ENCODE measurements at places on chromosomes 6 and 20. TPM values are rescaled to one million over a fixed set of nuclear protein-coding genes. Genes with fewer than 3 reads are reported as not detected.

DNA sequence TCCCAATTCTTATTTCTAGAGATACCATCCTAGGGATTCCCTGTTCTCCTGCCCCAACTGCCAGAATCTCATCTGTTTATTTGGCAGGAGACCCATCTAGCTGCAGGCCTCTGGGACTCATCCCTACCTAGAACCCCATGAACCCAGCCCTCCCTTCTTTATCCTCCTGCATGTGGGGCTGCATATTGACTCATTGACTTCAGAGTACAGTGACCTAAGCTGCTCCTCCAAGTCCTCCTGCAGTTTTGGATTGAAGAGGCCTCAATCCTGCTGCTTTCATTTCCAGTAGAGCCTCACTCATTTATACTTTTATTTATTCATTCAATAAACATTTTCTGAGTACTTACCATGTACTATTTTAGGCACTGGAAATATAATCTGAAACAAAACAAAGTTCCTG, 11.6 kb downstream of the TMEM200A start:
- no peak for DNase-seq

GRCh38 chr20:2741463-2741862, 48.9 kb downstream of the EBF4 start:
- DNase-seq, result no peak

- DNase-seq, result no peak
These were observed 32.0 kb downstream of the HLA-C start for GRCh38 chr6:31239854-31240253.

DNA sequence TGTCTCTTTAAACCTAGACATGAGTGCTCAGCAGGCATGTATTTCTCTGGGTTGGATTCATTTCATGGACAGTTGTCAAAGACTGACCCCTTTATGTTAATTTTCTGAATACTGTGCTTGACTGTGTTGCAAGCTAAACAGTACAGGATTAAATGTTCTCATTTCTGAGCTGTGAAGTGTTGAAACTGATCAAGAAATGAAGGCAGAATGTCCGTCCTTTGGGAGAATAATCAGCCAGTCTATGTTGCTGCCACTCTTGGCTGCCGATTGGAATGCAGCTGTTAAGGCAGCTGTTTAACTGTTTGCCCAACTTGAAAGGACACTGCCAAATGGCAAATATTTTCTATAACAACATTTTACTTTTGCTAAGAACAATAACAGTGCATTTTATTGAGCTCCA, 87.3 kb downstream of the CEP57L1 start:
- no peak for DNase-seq

DNA sequence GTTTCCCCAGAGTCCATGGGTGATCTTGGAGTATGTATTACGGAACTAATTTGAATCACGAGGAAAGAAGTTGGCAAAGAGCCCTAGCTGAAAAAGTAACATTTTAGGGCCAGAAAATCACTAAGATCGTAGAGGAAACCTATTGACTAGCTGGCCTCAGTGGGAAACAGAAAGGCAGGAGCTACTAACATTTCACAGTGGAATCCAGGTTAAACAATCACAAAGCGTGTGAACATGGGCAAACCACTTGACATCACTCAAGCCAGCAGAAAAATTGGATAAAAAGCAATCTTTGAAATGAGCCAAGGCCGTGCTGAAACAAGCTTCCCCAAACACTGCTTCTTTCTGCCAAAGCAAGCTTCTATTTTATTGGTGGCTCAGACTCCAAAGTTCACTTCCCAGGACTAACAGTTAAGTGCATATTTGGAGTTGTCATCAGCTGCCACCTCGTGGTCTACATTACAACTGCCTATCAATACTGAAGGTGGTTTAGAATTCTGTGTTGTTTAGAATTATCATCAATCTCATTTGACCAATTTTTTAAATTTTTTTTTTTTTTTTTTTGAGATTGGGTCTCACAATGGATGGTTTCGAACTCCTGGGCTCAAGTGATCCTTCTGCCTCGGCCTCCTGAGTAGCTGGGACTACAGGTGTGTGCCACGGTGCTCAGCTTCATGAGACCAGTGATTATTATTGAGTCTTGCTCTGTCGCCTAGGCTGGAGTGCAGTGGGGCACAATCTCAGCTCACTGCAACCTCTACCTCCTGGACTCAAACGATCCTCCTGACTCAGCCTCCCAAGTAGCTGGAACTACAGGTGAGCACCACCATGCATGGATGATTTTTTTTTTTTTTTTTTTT, 10.6 kb downstream of the RPS10 start:
- DNase-seq, result no peak

DNA sequence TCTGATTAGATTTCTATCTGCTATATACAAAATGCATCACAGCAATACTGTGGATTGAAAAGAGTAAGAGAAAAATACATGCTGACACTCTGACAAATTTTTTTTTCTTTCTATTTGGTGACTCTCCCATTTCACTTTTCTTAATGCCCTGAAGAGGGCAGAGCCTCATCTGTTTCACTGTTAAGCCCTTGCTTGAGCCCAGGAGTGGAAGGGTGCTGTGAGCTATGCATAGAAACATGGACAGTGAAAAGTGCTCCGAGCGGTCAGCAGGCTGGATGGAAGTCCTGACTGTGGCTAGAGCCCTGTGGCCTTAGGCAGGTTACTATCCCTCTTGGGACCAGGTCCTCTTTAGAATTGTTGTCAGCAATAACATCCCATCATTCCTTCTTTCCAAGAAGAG, 17.4 kb upstream of the CSE1L start:
- no peak for DNase-seq

- no peak for DNase-seq
These were observed 62.1 kb upstream of the ADGRB3 start for GRCh38 chr6:68572975-68573374.

DNA sequence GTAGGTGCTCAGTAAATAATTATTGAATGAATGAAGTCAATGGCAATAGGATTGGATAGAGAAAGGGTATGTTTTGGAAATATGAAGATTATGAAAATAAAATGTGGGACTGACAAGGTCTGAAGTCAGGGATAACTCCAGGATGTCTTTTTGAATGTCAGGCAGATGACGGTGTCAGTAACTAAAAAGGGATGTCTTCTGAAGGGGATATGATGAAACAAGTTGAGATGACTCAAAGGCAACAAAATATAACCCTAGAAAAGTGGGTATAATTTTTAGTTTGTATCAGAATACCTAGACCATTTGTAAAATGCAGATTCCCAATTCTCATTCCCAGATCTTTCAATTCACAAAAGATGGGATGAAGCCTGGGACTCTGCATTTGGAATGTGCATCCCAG, 257.3 kb upstream of the SGK1 start:
- no peak for DNase-seq

SAPCD1 gene
- 6.5 TPM for polyA plus RNA-seq

TP53TG5 gene
- 1.8 TPM for polyA plus RNA-seq

RPL10A gene
- polyA plus RNA-seq, result 2,223 TPM

Data from left lung (tissue), 14 donors.